ENCODE measurements at places on chromosomes 11 and 22.

GRCh38 chr11:103491777-103492176 lies 382.6 kb downstream of the DYNC2H1 start:
- no peak for DNase-seq

DNA sequence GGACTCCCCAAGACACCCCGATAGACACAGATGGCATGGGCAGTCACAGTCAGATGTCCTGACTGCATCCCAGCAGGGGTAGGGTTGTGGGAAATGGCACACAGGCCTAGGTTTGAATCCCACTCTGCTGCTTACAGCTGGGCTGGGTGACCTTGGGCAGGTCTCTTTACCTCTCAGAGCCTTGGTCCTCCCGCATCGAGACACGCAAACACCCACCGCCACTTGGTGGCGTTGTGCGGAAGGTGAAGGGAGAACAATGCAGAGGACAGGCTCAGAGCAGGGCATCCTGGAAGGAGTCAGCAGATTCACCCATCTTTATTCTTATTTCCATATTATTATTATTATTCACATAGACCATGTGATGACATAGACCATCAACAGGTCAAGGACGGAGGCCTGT lies 140.5 kb downstream of the MIAT start:
- peak; percentile 32 for DNase-seq

GRCh38 chr22:30941363-30941740 lies 27.2 kb downstream of the MORC2 start:
- DNase-seq: no peak

GRCh38 chr11:117009905-117010605 lies 88.2 kb downstream of the SIK3 start:
- DNase-seq: peak; percentile 23

- no peak for DNase-seq
Observed at GRCh38 chr11:73539506-73540084, 58.3 kb downstream of the FAM168A start.

DNA sequence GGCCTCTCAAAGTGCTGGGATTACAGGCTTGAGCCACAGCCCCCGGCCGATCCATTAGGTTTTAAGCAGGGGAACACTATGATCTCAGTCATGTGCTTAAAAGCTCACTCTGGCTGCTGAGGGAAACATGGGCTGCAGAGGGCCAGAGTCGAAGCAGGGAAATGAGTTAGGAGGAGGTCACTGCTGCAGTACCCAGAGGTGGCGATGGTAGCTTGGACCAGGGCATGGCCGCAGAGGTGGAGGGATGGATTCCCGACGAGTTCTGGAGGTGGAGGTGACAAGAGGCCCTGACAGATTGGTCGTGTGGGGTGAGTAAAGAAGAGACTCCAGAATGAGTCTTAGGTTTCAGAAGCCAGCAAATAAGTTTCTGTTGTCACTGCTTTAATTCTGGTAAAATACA lies 54.4 kb upstream of the INCENP start:
- no peak for DNase-seq

DNA sequence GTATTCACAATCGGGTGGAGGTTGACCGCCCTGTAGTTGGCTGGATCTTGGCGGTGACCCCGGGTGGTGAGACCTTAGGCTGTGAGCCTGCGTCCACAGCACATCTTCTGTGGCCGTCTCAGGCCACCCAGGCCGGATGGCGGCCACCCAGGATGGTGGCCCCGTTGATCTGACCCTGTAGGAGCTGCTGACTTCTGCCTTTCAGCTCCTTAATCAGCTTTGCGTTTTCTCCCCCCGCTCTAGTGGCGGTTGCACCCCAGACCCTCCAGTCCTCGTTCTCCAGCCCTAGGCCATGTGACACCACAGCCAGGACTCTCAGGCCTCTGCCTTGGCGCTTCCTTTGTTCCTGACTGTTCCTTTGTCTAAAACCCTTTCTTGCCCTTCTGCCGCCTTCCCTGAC lies 244.0 kb downstream of the TBC1D22A start:
- DNase-seq: no peak

GRCh38 chr11:57568330-57568766 lies 876 bp upstream of the UBE2L6 start:
- no peak for DNase-seq

DNA sequence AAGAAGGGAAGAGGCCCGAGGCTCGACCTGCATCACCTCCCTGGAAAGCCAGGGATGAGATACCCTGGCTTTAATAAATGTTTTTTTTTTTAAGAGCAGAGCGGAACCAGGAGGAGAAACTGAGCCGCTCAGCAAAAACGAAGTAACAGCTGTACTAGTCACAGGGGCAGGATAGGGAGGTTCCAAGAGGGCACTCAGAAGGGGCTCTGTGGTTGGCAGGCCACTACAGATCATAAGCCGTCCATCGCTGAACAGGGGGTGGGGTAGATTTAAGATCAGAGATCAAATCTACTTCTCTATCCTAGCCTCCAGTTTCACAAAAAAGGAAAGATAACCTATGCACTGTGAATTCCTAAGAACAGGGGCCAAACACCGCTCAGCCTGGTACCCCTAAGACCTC lies 625 bp downstream of the EIF3D start:
- DNase-seq: no peak

- no peak for DNase-seq
Observed at GRCh38 chr22:30190574-30190973, 56.0 kb downstream of the LIF start.

All from fibroblast of skin of scalp (primary cell).